ENCODE measurements at places on chromosomes 11 and 22. TPM values are rescaled to one million over a fixed set of nuclear protein-coding genes. Genes with fewer than 3 reads are reported as not detected.
A peak's percentile ranks its signal among the peaks of the same experiment; 100 is the strongest.

DNA sequence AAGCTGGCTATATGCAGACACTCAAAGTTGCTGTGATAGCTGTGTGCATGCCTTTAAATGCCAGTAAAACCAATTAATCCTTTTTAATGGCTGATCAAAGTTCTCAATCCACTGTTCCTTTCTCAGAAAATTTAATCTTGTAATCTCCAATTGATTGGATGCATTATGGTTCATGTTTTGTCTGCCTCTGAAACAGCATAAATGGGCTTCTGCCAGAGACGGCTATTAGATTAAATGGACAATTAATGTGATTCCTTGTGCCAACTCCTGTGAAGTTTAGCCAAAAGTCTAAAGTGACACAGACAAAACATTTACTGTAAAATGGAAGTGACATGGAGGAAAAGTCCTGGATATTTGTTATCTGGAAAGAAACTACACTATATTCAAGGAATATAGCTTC is 952.5 kb upstream of the FAT3 start:
- no peak overlapping the region for H3K27ac ChIP-seq
- H3K4me3 ChIP-seq: no peak overlapping the region
- no peaks in the 10 kb centered on the region for H3K36me3 ChIP-seq
- no peaks in the 10 kb centered on the region for H3K4me1 ChIP-seq
- no peak for DNase-seq
- H3K27me3 ChIP-seq: no peaks in the 10 kb centered on the region

GRCh38 chr11:68714060-68714856 is 29.9 kb downstream of the GAL start:
- no peaks in the 10 kb centered on the region for H3K27me3 ChIP-seq
- H3K27ac ChIP-seq: no peak overlapping the region
- H3K4me1 ChIP-seq: no peaks in the 10 kb centered on the region
- H3K36me3 ChIP-seq: peaks cover 17% of the 10 kb centered on the region

- H3K36me3 ChIP-seq: no peaks in the 10 kb centered on the region
- no peak for DNase-seq
- no peak overlapping the region for H3K27ac ChIP-seq
- no peak overlapping the region for H3K4me3 ChIP-seq
Measured at GRCh38 chr11:105469931-105470330, 139.9 kb upstream of the GRIA4 start.

GRCh38 chr22:50705219-50705691 is 32.6 kb downstream of the SHANK3 start:
- peaks cover 9% of the 10 kb centered on the region for H3K27me3 ChIP-seq
- no peaks in the 10 kb centered on the region for H3K36me3 ChIP-seq
- H3K4me3 ChIP-seq: no peak overlapping the region

DNA sequence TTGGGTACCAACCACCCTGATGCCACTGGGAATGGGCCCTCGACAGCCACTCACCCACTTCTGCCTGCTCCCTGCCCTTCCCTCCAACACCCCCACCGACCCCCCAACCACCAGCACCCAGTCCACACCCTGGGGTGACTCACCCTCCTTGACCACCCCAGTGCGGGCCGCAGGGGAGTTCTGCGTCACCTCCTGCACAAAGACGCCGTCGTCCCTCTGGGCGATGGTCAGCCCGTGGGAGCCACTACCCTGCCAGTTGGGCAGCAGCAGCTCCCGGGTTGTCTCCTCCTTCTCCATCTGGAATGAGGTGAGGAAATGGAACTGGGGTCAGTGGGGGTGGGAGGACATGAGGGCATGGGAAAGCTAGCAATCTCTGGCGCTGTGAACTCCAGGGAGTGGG is 10.8 kb downstream of the AHNAK start:
- no peak for DNase-seq
- H3K36me3 ChIP-seq: peaks cover 11% of the 10 kb centered on the region
- no peaks in the 10 kb centered on the region for H3K27me3 ChIP-seq
- no peak overlapping the region for H3K27ac ChIP-seq

DNA sequence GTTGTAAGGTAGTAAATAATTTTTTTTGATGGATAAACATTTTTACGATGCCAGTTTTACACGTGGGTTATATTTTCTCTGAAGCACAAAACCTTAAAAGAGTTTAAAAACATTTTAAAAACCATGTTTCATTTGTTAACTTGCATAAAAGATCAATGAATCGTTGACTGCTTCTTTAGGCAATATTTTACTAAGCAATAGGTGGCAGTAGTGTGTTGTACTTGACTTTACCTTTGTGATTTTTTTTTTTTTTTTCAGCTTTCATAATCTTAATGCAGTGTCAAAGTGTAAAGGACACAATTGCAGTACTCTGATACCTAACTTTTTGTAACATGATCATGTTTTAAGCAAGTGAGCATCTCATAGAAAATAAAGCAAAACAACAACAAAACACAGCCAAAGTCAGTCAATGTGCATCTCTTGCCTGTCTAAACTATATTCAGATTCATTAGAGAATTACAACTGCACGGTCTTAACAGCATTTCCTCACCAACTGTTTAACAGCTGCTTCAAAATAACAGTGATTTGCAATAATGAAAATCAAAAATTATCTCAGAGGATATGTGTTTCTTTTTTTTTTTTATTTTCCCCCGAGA is 27.7 kb downstream of the DNAJC24 start:
- DNase-seq: no peak
- no peak overlapping the region for H3K4me3 ChIP-seq

DNA sequence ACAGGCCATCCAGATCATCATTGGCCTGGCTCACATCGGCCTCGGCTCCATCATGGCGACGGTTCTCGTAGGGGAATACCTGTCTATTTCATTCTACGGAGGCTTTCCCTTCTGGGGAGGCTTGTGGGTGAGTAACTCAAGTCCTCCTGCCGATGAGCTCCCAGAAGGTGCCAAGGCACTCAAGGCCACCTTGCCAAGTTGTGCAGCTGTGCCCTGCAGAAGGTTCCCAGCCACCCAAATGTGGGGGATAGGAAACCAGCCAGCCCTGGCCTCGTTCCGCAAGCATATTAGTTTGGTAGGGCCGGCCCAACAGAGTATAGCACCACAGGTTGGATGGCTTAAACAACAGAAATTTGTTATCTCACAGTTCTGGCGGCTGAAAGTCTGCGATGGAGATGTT is 4.0 kb downstream of the MS4A8 start:
- H3K27ac ChIP-seq: no peak overlapping the region
- no peaks in the 10 kb centered on the region for H3K4me1 ChIP-seq
- H3K27me3 ChIP-seq: no peaks in the 10 kb centered on the region
- no peak overlapping the region for H3K4me3 ChIP-seq

- H3K4me3 ChIP-seq: peak overlapping the region; percentile 94
- peaks cover 18% of the 10 kb centered on the region for H3K27me3 ChIP-seq
- peak overlapping the region; percentile 81 for H3K27ac ChIP-seq
- peaks cover 16% of the 10 kb centered on the region for H3K4me1 ChIP-seq
Measured at GRCh38 chr11:33869481-33870422, 22.1 kb downstream of the LMO2 start.

GRCh38 chr11:35158701-35159510 is 19.9 kb downstream of the CD44 start:
- no peaks in the 10 kb centered on the region for H3K4me1 ChIP-seq
- H3K27ac ChIP-seq: no peak overlapping the region
- H3K36me3 ChIP-seq: no peaks in the 10 kb centered on the region
- DNase-seq: no peak

- peak; percentile 65 for DNase-seq
- peaks cover 13% of the 10 kb centered on the region for H3K27me3 ChIP-seq
- H3K4me1 ChIP-seq: peaks cover 25% of the 10 kb centered on the region
- H3K36me3 ChIP-seq: no peaks in the 10 kb centered on the region
- H3K4me3 ChIP-seq: peak overlapping the region; percentile 91
Measured at GRCh38 chr22:17199003-17199731, 20.1 kb downstream of the ADA2 start.

DNA sequence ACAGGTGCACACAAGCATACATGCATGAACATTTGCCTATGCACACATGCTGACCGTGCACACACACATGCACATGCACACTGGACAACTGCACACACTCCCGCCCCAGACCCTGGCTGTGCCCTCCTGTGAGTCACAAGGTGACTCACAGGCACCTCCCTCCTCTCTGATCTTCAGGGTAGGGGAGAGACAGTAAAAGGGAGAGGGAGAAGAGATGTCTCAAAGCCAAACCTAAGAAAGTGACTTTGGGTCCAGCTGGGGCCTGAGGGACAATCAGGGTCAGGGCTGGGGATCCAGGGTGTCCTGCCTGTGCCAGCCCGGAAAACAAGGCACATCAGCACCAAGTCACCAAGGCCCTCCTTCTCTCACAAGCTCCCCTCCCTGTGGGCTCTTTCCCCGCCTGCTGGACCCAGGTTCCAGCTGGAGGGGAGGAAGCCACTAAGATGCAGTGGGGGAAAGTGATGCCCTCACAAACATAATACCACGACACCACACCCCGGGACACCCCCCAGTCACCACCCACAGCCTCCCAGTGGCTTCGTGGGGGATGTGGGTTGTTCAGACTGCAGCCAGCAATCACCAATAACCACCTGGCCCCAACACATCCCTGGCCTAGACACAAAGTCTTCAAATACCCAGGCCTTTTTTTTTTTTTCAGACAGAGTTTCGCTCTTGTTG is 39.3 kb downstream of the PDGFB start:
- no peak overlapping the region for H3K4me3 ChIP-seq
- no peak for DNase-seq
- peaks cover 5% of the 10 kb centered on the region for H3K36me3 ChIP-seq
- no peak overlapping the region for H3K27ac ChIP-seq

DNA sequence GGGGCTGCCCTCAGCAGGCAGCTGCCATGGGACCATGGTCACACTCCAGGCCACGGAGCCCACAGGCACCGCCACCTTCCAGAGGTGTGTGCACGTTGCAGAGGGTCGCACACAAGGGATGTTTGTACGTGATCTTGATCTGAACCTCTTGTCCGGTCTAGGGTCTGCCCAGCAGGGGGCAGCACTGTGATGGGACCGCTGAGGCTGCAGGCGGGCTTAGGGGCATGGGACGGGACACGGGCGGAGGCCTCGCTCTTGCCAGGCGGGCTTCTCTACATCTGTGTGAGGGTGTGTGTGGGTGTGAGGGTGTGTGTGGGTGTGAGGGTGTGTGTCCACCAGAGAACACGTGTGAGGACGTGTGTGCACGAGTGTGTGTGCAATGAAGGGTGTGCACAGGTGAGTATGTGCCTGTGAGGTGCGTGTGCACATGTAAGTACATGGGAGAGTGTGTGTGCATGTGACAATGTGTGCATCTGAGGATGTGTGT is 52.4 kb downstream of the CACNA1I start:
- no peak overlapping the region for H3K27ac ChIP-seq
- peaks cover 7% of the 10 kb centered on the region for H3K4me1 ChIP-seq
- peak; percentile 86 for DNase-seq
- no peaks in the 10 kb centered on the region for H3K36me3 ChIP-seq
- H3K27me3 ChIP-seq: peaks cover 4% of the 10 kb centered on the region

DNA sequence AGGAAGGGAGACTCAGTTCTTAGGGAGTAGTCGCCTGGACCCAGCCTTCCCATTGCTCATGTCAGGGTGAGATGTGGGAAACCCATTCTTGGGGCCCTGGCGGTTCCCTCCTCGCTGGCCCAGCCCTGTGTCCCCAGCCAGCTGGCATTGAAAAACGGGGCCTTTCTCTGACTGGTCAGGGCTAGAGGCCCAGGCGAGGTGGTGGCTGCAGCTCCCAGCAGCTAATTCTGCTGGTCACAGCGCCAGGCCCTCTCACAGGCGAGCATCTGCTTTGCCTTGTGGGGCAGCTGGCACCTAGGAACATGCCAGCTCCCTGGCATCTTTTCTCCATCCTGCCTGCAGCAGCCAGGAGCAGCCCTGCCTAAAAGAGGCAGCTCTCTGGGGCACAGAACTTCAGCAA is 20.1 kb downstream of the TSPAN18 start:
- no peak overlapping the region for H3K27ac ChIP-seq
- no peak for DNase-seq
- peaks cover 42% of the 10 kb centered on the region for H3K4me1 ChIP-seq
- peaks cover 3% of the 10 kb centered on the region for H3K27me3 ChIP-seq

DNA sequence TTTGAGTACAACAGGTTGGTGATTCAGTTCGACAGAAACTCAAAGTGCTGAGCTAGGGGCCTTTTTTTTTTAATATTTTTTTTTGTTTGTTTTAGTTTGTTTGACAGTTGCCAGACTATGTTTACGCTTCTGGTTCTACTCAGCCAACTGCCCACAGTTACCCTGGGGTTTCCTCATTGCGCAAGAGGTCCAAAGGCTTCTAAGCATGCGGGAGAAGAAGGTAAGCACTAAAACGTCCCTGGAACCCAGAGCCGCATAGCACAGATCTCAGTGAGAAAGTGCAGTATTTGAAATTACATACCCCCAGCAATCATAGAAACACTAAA is 649 bp downstream of the PRRG4 start:
- peak overlapping the region; percentile 55 for H3K4me3 ChIP-seq
- H3K4me1 ChIP-seq: no peaks in the 10 kb centered on the region
- DNase-seq: no peak
- peaks cover 2% of the 10 kb centered on the region for H3K27me3 ChIP-seq
- no peaks in the 10 kb centered on the region for H3K36me3 ChIP-seq
- no peak overlapping the region for H3K27ac ChIP-seq

- no peak overlapping the region for H3K27ac ChIP-seq
- DNase-seq: no peak
- no peaks in the 10 kb centered on the region for H3K4me1 ChIP-seq
- no peak overlapping the region for H3K4me3 ChIP-seq
Measured at GRCh38 chr11:111851636-111852035, 19.7 kb downstream of the ALG9 start.

- DNase-seq: no peak
- H3K27me3 ChIP-seq: no peaks in the 10 kb centered on the region
- no peak overlapping the region for H3K27ac ChIP-seq
- H3K36me3 ChIP-seq: no peaks in the 10 kb centered on the region
- H3K4me3 ChIP-seq: no peak overlapping the region
Measured at GRCh38 chr11:64859542-64860414, 15.3 kb upstream of the CDC42BPG start.

DNA sequence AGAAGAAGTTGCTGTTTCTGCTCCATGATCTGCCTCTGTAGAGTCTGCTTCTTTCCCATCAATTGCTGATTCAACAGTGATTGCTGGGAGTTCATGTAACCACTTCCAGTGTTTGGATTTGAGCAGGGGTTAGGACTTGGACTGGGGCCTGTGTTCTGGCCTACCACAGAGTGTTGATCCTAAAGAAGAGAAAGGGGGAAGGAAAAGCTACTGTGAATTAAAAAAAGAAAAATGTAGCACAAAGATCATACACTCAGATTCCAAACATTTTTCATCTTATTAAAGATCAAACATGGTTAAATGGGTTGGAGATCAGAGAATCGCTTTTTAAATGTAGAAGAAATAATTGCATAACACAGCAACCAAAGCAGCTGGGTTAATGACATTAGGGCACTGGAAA is 67.6 kb upstream of the MTMR2 start:
- peaks cover 2% of the 10 kb centered on the region for H3K4me1 ChIP-seq
- H3K27me3 ChIP-seq: no peaks in the 10 kb centered on the region
- H3K27ac ChIP-seq: no peak overlapping the region
- DNase-seq: no peak
- H3K36me3 ChIP-seq: no peaks in the 10 kb centered on the region

Gene ABCC8
- 5.7 TPM for total RNA-seq

Gene RAB39A
- total RNA-seq: 21.9 TPM

Gene TMEM123
- total RNA-seq: 18.1 TPM

Gene OR2AT4
- total RNA-seq: not detected

Gene FERMT3
- 2.0 TPM for total RNA-seq

Gene HSPB2
- total RNA-seq: 1.4 TPM

Gene INPP5J
- 15.4 TPM for total RNA-seq

Gene NRGN
- total RNA-seq: 28.9 TPM

Gene OR51B5
- total RNA-seq: not detected

Gene FGF3
- not detected for total RNA-seq

Gene OR52A1
- total RNA-seq: not detected

Gene CNTN5
- total RNA-seq: 1.6 TPM

Gene MAPK8IP1
- 299 TPM for total RNA-seq

Gene FAM118B
- total RNA-seq: 33.0 TPM

Gene MAPK8IP2
- total RNA-seq: 143 TPM

Gene F2
- total RNA-seq: 0.29 TPM

Gene CEND1
- 58.7 TPM for total RNA-seq
